ENCODE measurements at places on chromosomes 5 and 9.

- no peak for DNase-seq
These were observed 810.8 kb downstream of the TLE1 start for GRCh38 chr9:80878556-80878955.

DNA sequence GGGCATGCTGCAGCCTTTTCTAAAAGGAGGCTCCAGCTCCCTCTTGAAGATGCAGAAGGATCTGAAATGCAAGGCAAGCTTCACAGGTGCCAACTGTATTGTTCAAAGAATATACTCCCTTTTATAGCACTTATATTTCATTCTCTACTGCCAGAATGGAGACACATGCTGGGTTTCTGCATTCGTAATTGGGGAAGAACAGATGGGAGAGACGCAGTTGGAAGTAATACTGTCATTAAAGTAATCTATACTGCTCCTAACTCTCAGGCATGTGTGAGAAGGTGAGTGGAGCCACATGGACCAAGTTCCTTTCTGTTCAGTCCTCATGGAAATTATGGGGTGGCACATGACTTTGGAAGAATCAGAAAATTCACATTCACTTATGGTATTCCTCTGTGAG lies 226.4 kb downstream of the TRIM32 start:
- no peak for DNase-seq

- no peak for DNase-seq
These were observed 98.7 kb upstream of the SLC28A3 start for GRCh38 chr9:84439250-84439649.

DNA sequence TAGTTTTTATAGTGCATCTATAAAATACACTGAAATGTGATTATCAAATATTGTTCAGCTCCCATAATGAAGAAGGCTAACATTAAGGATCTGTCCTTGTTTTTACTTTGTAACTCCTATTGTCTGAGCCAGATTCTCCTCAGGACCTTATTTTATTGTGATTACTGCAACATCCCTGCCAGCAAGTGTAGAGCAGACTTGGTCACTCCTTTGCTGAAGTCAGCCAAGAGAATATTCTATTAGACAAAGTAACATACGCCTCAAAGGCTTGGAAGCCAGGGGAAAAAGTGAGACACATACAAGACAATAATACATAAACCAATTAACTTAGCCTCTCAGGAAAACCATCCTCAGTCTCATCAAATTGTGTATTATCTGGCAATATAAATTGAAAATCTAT lies 269.6 kb downstream of the ARL15 start:
- DNase-seq, result no peak

- no peak for DNase-seq
These were observed 6.6 kb downstream of the OR13J1 start for GRCh38 chr9:35863583-35863982.

GRCh38 chr5:23367874-23368273 lies 139.5 kb upstream of the PRDM9 start:
- no peak for DNase-seq

- no peak for DNase-seq
These were observed 38.7 kb upstream of the SH3PXD2B start for GRCh38 chr5:172493002-172493401.
